ENCODE measurements at places on chromosomes 12 and 14.

DNA sequence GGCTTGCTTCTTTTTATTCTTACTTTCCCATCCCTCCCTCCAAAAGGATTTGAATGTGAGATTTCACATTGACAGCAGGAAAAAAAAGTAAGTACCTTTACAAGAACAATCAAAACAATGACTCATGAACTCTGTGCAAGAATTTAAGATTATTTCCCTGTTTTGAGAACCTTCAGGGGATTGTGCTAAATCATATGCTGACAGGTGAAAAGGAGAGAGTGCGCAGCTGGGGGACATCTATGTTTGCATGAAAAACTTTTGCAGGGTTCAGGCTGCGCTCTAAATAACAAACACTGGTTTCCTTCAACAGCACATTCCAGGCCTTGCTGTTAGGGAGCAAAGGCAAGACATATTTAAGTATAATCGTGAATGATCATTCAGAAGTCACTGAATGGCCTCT lies 27.3 kb downstream of the RERG start:
- no peak for DNase-seq

- DNase-seq: peak; percentile 17
Observed at GRCh38 chr14:59055439-59056045, 132.9 kb upstream of the DAAM1 start.

- no peak for DNase-seq
Observed at GRCh38 chr12:3097836-3098235, 20.7 kb downstream of the TSPAN9 start.

GRCh38 chr12:113598815-113599406 lies 127.2 kb upstream of the LHX5 start:
- no peak for DNase-seq

- no peak for DNase-seq
Observed at GRCh38 chr12:13011098-13011497, 11.0 kb upstream of the HEBP1 start.

DNA sequence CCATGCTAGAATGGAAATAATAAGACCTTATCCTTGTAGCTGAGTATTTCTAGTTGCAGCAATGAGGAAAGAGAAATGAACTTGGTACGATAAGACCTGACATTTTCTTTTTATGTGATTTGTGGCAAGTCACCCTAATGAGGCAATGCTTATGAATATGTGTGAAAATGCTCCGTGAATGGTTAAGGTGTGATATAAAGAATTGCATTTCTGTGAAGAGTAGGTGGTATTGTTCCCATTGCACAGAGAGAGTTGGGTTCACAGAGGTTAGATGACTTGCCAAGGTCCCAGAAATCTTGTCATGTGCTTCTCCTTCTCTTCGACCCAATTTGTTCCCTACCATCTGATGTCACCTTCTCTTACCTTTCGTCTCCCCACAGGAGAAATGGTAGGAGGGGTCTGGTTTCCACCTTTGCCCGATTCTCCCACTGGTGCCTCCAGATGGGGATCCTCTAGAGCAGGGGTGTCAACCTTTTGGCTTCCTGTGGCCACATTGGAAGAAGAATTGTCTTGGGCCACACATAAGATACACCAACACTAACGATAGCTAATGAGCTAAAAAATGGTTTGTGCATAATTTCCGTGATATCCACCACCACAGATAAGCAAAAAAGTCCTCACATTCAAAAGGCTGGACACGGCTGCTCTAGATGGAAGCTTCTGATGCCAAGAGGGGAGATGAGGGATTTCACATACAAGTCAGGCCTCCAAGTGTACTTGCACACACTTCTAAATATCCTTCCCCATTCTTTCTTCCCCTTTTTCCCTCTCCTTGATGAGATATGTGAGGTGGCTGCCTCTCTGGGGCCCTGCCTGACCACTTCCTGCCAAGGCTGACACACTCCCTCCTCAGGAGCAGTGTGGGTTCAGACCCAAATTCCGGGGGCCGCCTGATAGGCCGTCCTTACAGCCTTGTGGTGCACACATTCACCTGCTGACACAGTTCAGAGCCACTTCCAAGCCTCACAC lies 96.1 kb downstream of the PLXNC1 start:
- peak; percentile 11 for DNase-seq
